Fibroblast of skin of right biceps (primary cell): ENCODE measurements at places on chromosomes 7 and 10.

GRCh38 chr10:35027567-35027966, 62.6 kb downstream of the CUL2 start:
- peak; percentile 31 for DNase-seq

DNA sequence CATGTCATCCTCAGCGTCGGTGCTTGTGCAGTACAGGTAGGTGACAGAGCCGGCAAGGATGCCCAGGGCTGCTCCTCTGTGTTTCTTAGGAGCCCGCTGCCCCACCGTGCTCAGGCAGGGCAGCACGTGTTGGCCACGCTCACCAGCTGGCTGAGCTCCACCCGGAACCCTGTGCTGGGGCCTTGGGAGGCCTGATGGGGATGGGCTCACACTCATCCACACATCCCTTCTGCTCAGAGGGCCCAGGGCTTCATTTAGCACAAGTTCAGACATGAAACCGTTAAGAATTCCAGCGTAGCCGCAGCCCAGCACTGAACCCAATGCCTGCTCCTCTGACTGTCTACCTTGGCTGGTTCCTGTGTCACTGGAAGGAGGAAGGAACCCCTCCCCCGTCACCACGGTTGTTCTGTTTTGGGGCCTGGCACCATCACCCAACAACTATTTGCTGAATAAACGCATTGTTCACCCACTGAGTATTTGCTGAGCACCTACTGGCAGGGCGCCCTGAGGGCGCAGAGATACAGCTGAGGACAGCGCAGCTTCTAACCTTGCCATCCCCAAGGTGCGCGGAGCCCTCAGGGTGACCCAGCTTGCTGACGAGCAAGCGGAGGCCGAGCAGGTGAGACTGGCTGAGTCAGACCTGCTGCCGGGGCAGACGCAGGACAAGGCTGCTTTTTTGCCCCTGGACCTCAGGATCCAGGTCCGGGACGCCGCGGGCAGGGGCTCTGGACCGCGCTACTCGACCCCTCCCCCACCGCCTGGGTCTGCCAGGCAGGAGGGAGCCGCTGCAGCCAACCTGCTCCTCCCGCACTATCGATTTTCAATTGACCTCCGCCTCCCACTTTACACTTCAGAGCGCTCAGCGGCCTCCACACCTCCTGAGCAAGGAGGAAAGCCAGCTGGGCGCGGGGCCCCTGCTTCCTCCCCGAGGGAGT, 50.6 kb upstream of the RET start:
- no peak for DNase-seq

- no peak for DNase-seq
Measured at GRCh38 chr10:49609006-49609282, 1.2 kb upstream of the SLC18A3 start.

- DNase-seq: no peak
Measured at GRCh38 chr7:36599645-36600313, 124.5 kb downstream of the AOAH start.
